ENCODE measurements at places on chromosomes 7 and 10.

DNA sequence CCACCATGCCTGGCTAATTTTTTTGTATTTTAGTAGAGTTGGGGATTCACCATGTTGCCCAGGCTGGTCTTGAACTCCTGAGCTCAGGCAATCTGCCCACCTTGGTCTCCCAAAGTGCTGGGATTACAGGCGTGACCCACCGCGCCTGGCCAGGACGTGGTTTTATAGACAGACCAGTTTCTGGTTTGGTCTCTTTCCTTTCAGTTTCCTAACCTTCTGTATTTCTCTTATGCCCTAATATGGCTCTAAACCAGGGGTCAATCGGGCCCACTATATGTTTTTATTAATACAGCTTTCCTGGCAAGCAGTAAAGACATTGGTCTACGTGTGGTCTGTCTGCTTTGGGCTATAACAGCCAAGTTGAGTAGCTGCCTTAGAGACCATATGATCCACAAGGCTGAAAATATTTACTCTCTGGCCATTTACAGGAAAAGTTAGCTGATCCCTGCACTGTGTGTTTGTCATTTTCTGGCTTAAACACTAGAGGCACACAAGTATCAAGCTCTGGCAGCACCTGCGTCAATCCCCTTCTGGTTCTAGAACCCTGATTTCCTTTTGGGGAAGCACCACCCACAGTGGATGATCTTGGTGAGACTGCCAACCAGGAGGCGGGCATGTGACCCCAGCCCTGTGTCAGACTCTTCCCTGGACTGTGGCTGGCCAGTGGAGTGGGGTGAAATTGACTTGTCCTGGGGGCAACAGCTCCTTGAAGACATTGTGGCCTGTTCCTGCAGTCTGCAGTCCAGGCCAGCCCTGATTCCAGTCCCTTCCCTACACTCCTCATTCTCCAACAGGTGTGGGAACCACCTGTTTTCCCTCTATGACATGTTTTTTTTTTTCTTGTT lies 497.2 kb downstream of the PLXNA4 start:
- DNase-seq: no peak

GRCh38 chr10:79068203-79068561 lies 584 bp upstream of the ZMIZ1 start:
- DNase-seq: peak; percentile 24

DNA sequence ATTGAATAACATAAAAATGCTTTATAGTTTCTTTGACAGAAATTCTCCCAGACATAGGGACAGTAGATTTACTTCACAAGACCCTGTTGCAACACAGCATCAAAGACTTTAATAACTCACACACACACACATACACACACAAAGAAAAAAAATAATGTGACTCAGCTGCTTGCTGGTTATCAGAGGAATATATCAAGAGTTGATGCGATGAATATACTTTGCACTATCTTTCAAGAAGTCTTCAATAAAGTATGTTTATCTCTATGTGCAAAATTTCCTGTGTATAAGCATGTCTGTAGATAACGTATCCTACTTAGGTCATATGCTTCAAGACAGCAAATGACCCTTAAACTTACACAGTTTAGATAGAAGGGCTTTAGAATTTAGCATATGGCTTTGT lies 243.1 kb downstream of the ARL4A start:
- DNase-seq: no peak

GRCh38 chr7:45582868-45583277 lies 8.7 kb downstream of the ADCY1 start:
- no peak for DNase-seq

- no peak for DNase-seq
Observed at GRCh38 chr10:114489521-114490310, 85.4 kb upstream of the AFAP1L2 start.

DNA sequence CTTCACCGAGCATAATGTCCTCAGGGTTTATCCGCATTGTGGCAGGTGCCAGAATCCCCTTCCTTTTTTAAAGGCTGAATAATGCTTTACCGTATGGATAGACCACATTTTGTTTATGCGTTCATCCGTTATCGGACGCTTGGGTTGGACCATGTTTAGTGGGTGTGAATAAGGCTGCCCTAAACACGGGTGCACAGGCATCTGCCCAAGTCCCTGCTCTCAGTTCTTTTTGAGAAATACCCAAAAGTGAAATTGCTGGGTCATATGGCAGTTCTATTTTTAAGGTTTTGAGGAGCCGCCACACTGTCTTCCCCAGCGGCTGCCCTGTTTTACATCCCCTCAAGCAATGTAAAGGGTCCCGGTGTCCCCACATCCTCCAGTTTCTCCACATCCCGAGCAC lies 121.6 kb downstream of the DYNC2I1 start:
- DNase-seq: no peak

DNA sequence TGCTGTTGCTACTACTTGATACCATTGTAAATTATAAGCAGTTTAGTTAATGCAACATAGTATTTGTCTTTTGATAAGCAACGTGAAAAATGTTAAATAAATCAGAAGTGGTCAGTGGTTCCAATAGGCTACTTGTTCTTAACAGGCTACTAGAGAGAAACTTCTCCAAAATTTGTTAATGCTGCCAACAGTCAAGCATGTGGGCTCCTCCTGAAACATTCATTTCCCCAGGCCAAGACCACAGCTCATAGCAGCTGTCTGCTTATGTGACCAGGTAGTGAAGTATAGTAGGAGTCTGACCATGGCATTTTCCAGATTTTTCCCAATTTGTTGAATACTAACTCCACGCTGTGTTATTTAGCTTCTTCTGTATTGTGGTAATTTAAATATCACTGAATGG lies 81.0 kb downstream of the CYP51A1 start:
- DNase-seq: no peak

- no peak for DNase-seq
Observed at GRCh38 chr7:12258074-12258473, 47.0 kb downstream of the TMEM106B start.

DNA sequence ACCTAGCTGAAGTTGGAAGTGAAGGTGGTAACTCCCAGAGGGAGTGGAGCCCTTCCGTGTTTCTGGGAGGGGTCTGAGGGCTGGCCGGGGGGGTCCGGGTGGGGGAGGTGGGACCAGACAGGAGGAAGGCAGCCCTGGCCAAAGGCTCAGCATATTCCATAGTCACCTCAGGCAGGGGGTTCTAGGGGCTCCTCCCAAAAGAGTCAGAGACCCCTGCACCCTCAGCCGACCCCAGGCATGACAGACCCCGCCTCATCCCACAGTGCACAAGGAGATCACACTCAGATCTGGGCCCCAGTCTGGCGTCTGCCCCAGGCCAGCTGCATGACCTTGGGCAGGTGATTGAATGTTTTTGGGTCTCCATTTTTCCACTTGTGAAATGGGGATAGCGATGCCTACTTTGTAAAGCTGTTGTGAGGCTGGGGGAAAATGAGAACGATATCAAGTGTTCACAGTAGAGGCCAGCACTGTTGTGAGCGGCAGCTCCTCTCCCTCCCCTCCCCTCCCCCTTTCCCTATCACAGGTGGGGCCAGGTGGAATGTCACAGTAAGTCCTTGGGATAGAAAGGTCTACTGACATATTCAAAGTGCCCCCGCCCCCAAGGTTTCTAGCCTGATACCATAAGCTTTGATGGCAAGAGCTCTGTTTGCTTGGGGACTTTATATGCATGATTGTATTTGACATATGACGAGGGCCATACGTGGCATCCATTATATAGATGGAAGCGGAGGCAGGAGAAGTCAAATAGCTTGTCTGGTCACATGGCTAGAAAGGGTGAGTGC lies 33.3 kb downstream of the DNAJB12 start:
- DNase-seq: no peak

- no peak for DNase-seq
Observed at GRCh38 chr7:42747044-42747443, 164.8 kb downstream of the C7orf25 start.

GRCh38 chr10:32949221-32949678 lies 8.8 kb downstream of the ITGB1 start:
- DNase-seq: no peak

GRCh38 chr7:90595801-90596670 lies at the start of gene CDK14:
TSS of gene CDK14 (plus strand) at chr7:90596321. CDS start at chr7:90596628, 307 bp downstream.
- peak; percentile 18 for DNase-seq

DNA sequence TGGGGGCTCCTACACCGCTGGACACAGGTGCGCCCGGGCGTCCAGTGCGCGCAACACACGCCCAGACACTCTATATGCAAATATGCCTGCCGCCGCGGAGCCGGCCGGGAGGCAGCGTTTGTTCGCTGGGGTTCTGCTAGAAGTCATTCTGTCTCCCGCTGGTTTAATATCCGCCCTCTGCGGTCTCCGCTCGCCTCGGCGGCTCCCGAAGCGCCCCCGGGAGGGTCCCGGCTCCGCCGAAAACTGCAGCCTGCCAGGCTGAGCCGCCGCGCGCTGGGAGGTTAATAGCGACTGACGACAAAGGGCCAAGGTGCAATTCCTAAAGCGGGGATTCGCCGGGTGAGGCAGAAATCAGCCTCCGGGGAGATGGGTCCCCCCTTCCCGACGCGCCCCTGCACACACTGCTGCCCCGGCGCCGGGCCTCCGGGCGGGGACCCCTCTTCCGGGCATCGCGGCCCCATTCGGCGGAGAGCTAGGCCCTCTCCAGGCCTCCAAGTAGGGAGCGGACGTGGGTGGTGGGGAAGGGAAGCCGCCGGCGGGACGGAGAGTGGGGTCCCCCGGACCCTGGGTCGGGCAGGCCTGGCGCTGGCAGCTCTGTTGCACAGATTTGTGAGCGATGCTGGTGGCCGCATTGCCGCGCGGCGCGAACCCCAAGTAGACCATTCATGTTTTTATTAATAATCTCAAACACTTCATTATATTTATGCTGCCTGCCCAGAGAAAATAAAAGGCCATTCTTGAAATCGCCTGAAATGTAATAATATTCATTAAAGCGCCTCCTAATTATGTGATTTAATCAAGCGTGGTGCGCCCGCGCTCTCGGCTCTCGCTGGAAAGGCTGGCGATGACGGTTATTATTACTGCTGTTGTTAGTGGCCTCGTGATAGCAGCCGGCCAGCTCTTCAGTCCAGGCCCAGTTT lies 9.1 kb downstream of the EN2 start:
- no peak for DNase-seq

DNA sequence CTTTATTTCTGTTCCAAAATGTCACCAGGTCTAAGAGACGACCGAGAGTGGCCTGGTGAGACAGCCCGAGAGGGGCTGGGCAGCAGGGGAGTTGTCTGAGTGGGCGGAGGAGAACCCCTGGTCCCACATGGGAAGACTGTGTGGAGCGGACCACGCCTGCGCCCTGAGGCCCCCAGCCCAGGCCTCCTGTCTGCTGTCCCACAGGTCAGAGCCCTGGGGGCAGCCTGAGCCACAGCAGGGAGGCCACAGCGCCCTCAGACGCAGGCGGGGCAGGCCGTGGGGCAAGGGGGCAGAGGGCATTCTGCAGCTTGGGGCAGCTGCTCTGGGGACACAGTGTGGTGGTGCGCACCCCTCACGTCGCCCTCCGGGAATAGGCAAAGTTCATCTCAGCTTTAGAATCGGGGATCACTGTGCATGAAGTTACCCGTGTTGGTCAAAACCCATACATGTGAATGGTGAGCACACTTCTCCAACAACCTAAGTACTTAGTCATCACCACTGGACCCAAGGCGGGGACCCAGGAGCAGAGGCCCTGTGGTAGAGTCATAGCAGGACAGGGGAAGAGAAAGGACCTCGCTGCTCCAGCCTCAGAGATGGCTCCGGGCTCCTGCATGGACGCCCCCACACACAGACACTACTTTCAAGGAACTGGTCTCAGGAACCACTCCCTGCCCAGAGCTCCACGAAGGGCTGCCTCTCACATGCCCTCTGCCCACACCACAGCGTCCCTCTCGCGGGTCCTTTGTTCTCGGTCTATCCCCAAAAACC lies 214.7 kb downstream of the ELFN1 start:
- DNase-seq: no peak

DNA sequence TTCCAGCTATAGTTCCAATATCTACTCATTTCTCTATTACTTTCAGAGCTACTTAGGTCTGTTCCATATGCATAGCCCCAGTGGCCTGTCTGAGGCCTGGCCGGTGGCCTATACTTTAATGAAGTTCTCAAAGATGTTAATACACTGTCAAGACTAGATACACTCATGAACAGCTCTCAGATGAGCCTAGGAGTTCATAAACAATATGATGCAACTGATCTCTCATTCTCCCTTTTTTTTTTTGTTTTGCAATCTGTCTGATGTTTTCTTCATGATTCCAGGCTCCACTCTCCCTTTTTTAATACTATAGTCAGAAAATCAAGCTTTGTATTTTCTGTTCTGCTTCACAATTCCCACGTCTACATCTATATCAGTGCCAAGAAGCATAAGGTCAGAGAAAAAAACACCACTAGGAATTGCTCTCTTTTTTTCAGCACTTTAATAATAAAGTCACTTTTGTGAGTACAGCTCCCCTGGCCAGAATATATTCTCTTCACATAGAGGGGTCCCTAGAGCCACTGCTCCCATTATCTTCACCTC lies 321.0 kb downstream of the C7orf25 start:
- DNase-seq: no peak

GRCh38 chr10:92268748-92269147 lies 22.1 kb downstream of the CPEB3 start:
- no peak for DNase-seq

DNA sequence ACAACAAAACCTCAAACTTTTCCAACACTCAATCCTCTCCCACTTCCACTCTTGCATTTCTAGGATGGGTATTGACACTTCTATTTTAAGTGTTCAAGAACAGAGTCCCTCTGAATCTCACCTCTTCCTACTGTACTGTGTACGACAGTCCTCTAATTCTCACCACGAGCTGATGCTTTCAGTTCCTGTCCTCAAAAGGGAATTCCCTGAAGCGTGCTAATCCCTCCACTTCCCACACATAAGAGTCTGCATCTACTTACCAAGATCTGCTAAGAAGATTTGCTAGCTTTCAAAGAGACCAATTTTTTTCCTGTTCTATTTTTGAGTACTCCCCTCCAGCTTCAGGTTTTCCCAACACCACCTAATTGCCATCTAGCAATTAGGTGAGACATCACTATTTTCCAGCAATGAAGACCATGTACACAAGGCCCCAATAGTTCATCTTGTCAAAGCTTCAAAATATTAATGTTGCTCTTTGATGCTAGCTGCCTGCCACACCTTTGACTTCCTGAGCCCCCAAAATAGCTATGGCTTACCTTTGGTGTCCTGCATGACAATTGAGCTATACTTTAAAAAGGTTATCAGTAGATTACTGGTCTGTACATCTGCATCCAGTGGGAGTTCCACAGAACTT lies 54.4 kb downstream of the ARMH3 start:
- peak; percentile 34 for DNase-seq

GRCh38 chr7:51140199-51141164 lies 176.1 kb downstream of the COBL start:
- DNase-seq: no peak

GRCh38 chr7:4747746-4748145 lies 27.7 kb upstream of the AP5Z1 start:
- DNase-seq: no peak

GRCh38 chr7:25579778-25580075 lies 351.4 kb upstream of the NPVF start:
- DNase-seq: no peak

DNA sequence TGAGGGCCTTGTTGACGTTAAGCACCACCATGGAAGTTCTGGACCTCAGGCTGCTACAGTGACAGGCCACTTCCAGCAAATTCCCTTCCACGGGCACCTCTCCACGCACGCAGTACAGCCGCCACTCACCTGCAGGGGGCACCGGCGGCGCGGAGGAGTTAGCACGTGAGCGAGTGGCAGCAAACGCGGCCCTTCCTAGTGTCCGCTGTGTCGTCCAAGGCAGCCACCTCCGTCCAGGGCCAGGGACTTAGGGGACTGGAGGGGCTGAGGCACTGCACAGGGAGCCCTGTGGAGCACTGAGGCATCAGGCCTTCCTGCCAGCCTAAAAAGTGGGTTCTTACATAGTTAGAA lies 164.4 kb downstream of the SVIL start:
- DNase-seq: no peak

All from CD8-positive, alpha-beta T cell (primary cell).